ENCODE measurements at places on chromosomes 12 and 14. TPM values are rescaled to one million over a fixed set of nuclear protein-coding genes. Genes with fewer than 3 reads are reported as not detected.

DNA sequence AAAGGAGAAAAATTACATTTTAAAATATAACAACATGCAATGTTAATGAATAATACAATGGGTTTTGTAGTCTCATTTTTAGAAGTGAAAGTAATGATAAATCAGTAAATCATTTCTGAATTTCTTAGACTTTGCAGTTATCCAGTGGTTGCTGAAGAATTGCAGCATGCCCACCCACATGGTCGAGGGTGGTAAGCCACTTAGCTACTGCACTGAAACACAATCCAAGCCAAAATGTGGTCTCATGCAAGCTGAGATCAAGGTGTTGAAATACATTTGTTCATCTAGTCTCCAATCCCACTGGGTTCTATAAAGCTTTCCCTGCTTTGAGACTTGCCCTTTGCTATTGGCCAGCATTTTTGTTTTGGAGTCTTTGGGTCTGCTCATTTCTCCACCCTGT lies 247.9 kb downstream of the NELL2 start:
- DNase-seq = no peak

- no peak for DNase-seq
Observed at GRCh38 chr12:120940006-120940405, 35.8 kb upstream of the SPPL3 start.

GRCh38 chr14:36781897-36782296 lies 120.2 kb downstream of the PAX9 start:
- no peak for DNase-seq

DNA sequence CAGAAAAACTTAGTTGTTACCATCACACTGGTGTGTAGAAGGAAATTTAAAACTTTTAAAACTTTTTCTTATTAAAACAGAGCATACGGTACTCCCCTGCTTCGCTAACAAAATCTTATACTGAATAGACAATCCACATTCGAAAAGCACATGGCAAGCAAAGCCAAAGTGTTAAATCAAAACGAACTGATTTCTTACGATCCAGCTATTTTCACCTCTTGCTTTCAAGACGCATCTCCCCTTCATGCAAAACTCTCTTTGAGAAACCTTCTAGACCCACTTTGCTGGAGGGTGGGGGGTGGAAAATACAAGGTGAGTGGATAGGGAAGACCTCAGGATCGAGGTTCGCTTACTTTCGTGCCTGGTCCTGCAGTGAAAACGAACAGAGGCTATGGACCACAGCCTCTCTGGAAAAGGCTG lies 328 bp downstream of the INTS13 start:
- no peak for DNase-seq

- no peak for DNase-seq
Observed at GRCh38 chr12:126742241-126742641, 1524.7 kb upstream of the TMEM132C start.

GRCh38 chr12:100995201-100995600 lies 200.6 kb downstream of the ANO4 start:
- DNase-seq = no peak

GRCh38 chr12:14416658-14417057 lies 51.2 kb downstream of the ATF7IP start:
- DNase-seq = peak; percentile 52

DNA sequence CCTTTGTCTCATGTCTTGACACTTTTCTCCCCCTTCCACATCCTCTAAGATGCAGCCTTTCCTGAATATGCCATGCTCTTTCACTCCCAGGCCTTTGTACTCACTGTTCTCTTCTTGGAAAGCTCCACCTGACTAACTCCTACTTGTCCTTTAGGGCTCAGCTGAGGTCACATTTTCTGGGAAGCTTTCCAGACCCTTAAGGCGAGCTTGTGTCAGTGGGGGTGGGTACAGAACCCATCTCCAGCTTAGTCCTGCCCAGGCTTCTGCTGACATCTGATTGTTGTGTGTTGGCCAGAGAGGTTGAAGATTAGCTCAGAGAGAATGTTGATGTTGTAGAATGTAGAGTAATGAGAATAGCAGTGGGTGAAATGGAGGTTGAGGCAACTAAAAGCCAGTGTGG lies 2.9 kb upstream of the TSFM start:
- no peak for DNase-seq

DNA sequence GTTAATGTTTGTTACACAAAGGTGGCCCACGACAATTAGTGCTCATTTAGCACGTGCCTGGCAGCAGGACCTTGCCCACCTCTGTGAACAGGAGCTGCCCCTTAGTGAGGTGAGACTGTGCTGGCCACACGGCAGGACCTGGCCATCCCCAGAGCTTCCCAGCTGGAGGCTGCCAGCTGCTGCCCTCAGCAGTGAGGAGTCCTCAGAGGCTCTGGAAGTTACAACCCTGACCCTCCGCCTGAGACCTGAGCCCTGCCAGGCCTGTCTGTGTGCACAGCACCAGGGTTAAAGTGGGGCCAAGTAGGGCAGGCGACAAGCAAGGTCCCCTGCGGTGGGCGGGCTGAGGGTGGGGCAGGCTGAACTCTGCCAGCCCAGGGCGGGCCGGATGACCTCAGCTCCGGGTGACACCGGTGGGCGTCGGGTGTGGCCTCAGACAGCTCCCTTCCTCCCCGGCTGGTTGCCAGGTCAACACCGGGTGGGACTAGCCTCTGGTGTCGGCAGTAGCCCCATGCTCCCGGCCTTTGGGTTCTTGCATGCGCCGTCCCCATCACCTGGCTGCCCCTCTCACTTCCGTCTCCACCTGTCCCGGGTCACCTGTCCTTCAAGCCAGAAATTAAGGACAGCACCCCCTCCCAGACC lies 9.2 kb upstream of the LBHD2 start:
- no peak for DNase-seq

DNA sequence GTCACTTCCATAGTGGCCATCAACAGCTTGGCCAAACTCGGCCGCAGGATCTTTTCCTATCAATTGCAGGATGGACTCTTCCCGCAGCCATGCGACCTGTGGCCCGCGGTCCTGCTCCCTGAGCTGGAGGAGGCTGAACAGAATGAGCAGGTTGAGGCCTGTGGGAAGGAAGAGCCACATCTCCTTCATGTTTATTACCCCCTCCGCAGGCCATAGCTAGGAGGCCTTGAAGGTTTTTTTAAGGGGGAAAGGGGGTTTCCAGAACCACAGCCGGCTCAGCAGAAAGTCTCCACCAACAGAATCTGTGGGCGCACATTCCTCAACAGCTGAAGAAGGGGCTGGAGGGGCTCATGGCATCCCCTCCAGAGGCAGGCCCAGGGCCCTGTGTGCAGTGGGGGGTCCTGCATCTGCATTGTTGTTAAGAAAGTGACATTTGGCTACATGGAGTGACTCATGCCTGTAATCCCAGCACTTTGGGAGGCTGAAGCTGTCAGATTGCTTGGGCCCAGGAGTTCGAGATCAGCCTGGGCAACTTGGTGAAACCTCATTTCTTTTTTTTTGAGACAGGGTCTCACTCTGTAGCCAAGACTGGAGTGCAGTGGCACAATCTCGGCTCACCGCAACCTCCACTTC lies 25.2 kb upstream of the PPP1R13B start:
- DNase-seq = no peak

DNA sequence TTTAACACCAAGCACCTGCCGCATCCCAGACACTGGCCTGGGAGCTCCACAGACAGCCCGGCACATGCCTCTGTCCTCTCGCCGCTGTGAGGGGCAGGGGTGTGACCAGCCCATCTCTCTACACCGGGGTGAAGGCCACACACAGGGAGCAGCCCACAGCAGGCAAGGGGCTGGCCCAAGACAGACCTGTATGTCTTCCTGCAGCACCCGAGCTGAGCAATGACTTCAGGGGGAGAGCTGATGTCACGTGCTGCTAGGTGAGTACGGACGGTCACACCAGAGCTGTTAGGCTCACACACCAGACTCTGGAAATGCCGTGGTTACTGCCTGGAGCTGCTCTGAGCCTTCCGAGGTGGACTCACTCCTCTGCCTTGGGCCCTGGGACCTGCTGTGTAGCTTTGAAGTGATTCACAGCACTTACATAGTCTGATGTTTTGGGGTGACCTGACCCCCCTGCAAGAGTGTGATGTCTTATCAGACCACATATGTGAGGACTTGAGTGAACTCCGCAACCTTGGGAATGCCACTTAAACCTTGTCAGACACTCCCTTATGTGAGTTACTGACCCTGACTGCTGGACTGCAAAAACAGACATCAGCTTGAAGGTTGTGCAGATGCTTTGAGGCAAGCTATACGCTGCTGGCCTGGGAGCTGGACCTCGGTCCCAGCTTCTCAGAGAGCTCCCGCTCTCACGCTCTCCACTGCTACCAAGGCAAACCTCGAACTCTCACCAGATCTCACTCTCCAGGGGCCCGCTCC lies 1.8 kb downstream of the XRCC3 start:
- DNase-seq = no peak

- DNase-seq = no peak
Observed at GRCh38 chr14:30195941-30196340, 268.3 kb upstream of the PRKD1 start.

Gene CCDC196
- polyA plus RNA-seq = 0.18 TPM

Gene CATSPERB
- 0.63 TPM for polyA plus RNA-seq

Gene NEMP1
- 26.3 TPM for polyA plus RNA-seq

Gene KLHL33
- 0.53 TPM for polyA plus RNA-seq

Gene GALNT4
- polyA plus RNA-seq = 8.8 TPM

Gene RNASE13
- 0.39 TPM for polyA plus RNA-seq

Gene TPH2
- 0.47 TPM for polyA plus RNA-seq

Gene LRTM2
- polyA plus RNA-seq = 0.62 TPM

Gene ASPG
- polyA plus RNA-seq = 13.1 TPM

Gene USP44
- 1.8 TPM for polyA plus RNA-seq

Gene NPFF
- polyA plus RNA-seq = 1.00 TPM
